ENCODE measurements at places on chromosomes 6 and 20. TPM values are rescaled to one million over a fixed set of nuclear protein-coding genes. Genes with fewer than 3 reads are reported as not detected.

- H3K36me3 ChIP-seq, result no peaks in the 10 kb centered on the region
These were observed 73.5 kb downstream of the TNFRSF21 start for GRCh38 chr6:47235964-47236760.

GRCh38 chr6:91816335-91816734, 1229.5 kb upstream of the MAP3K7 start:
- H3K27ac ChIP-seq, result no peak overlapping the region
- no peaks in the 10 kb centered on the region for H3K4me1 ChIP-seq
- H3K36me3 ChIP-seq, result no peaks in the 10 kb centered on the region

GRCh38 chr6:126227833-126228702, 111.8 kb upstream of the CENPW start:
- no peak overlapping the region for H3K4me3 ChIP-seq
- DNase-seq, result no peak
- H3K4me1 ChIP-seq, result no peaks in the 10 kb centered on the region
- no peaks in the 10 kb centered on the region for H3K27me3 ChIP-seq

GRCh38 chr20:22807646-22808244, 223.4 kb upstream of the FOXA2 start:
- DNase-seq, result no peak
- no peaks in the 10 kb centered on the region for H3K27me3 ChIP-seq
- H3K27ac ChIP-seq, result no peak overlapping the region
- no peak overlapping the region for H3K4me3 ChIP-seq
- H3K4me1 ChIP-seq, result no peaks in the 10 kb centered on the region

ACSS2 gene
- 51.3 TPM for total RNA-seq

TCF15 gene
- not detected for total RNA-seq

ANGPT4 gene
- total RNA-seq, result not detected

OCSTAMP gene
- not detected for total RNA-seq

Data from activated T-helper 2 cell treated with anti-CD3 and anti-CD28 coated beads, Interferon-gamma antibody, Interleukin-2, Interleukin-4, amounts not matched to agents 10 μg/mL and 5 μg/mL and 100 μg/mL, durations not matched to agents 14 hours and 24 hours and 36 hours (primary cell).